Keratinocyte (primary cell): ENCODE measurements at places on chromosomes 6 and 20.
A peak's percentile ranks its signal among the peaks of the same experiment; 100 is the strongest.

DNA sequence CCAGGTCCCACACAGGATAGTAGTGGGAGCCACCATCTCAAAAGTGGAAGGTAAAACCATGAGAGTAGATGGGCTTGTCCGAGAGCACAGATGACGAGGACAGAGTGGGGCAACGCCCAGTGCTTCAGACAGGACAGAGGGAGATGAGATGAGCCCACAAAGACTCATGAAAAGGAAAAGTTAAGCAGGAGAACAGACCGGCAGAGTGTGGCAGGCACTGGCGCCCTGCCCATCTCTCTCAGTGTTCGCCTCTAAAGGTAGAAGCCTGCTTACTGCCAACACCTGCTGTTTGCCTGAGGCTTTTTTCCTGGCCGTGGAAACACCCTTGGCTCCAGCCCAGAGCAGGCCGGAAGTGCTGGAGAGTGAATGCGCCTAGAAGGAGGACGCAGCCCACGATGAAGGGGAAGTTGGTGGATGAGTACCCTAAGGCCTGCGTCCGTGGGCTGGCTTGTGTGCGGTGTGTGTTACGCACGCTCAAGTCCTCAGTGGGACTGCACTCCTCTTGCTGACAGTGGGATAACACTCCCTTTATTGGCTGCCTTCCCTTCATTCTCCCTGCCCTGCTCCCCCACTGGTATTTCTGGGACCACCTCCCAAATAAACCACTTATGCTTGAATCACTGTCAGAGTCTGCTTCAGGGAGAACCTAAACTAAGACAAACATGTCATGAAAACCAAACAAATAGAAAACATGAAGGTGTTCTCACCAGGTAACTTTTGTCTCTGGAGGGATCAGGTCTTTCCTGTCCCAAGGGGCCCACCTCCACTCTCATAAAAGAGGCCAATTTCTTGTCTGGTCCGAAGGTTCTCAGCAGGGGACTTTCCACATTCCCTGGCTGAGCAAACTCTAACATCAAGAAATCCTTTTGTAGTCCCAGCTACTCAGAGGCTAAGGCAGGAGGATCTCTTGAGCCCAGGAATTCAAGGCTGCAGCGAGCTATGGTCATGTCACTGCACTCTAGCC, 9.1 kb upstream of the FOXP4 start:
- DNase-seq: peak; percentile 75

- no peak for DNase-seq
Observed at GRCh38 chr20:2084703-2085102, 16.9 kb upstream of the STK35 start.

DNA sequence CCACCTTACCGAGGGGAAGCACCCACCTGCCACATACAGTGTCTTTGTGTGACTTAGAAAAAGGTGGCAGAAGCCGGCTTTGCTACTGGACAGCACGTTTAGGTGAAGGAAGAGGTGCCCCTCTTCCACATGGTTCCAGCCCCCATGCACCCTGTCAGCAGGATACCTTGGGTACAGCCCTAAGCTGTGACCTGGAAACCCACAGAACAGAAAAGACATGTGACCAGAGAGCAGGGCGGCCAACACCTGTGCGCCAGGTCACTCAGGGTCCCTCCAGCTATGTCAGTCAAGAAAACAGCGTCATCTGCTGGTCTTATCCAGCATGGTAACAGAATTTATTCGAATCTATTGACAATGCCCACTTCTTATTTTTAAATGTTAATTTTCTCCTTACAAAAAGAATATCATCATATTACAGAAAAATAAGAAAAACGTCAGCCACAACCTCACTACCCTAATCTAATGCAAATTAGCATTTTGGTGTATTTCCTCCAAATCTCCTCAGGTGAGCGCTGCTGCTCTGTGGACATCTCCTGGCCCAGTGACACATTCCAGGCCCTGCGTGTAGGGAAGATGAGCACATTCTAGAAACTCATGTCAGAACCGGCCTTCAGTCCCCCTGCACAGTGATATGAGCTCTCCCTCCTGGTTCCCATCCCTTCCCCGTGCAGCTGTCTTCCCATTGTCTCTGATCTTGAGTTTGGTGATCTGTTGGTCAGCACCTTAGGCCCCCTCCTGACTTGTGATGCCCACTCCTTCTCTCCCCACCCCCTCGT, 37.2 kb downstream of the GTF2H5 start:
- no peak for DNase-seq

- DNase-seq: no peak
Observed at GRCh38 chr6:158867381-158868121, 48.4 kb upstream of the EZR start.

DNA sequence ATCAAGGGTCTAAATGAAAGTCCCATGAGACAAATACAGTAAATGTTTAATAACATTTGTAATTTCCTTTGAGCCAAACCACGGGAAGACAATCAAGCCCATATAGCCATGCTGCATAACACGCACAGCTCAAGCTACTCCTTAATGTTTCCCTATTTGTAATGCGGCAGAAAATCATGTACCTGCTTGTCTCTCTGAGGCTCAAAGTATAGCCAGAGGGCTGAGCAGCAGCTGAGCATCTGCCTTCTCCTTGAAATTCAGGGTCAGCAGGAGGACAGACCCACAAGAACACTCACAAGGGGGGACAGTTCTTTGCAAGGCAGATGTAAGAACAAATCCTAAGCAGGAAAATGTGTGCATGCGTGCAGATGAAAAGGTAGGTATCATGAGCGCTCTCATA, 45.8 kb upstream of the JARID2 start:
- DNase-seq: peak; percentile 32

GRCh38 chr6:158660333-158660754, 10.5 kb downstream of the SYTL3 start:
- no peak for DNase-seq

DNA sequence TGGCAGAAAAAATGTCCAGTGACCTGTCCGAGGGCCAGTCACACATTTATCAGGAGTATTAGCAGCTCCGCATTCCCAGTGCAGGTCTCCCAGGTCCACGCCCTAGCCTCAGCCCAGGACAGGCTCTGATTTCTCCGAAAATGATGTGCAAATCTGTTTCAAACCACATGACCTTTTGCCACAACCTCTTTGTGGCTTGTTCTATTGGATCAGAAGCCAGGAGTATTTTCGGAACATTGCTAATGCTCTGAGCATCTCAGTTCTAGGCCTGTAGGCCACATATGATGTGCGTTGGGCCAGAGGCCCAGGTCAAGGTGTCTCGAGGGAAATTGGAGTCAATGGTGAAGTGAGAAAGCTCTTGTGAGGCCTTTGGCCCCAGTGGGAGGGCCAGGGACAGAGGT, 40.4 kb downstream of the SNX5 start:
- no peak for DNase-seq

- DNase-seq: no peak
Observed at GRCh38 chr20:35617397-35618262, 2.0 kb downstream of the SPAG4 start.

GRCh38 chr6:98516866-98517265, 317.5 kb upstream of the POU3F2 start:
- DNase-seq: no peak
